ENCODE measurements at places on chromosomes 1 and 21.

- DNase-seq, result no peak
Observed at GRCh38 chr1:72432645-72433267, 150.4 kb upstream of the NEGR1 start.

DNA sequence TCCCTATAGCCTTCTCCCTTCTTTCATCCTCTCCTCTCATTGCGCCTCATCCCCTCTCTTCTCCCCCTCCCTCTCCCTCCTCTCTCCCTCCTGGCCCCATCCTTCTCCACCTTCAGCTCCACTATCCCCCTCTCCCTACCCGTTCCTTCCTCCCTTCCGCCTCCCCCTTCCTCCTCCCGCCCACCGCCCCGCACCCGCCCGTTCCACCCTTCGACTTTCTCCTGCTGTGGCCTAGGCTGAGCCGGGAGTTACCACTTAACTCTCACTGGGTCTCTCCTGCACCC, 1.6 kb downstream of the NPR1 start:
- no peak for DNase-seq

- DNase-seq, result peak; percentile 31
Observed at GRCh38 chr1:52751589-52752483, 25.6 kb downstream of the ZYG11B start.

- no peak for DNase-seq
Observed at GRCh38 chr1:213083112-213083445, 32.0 kb downstream of the RPS6KC1 start.

DNA sequence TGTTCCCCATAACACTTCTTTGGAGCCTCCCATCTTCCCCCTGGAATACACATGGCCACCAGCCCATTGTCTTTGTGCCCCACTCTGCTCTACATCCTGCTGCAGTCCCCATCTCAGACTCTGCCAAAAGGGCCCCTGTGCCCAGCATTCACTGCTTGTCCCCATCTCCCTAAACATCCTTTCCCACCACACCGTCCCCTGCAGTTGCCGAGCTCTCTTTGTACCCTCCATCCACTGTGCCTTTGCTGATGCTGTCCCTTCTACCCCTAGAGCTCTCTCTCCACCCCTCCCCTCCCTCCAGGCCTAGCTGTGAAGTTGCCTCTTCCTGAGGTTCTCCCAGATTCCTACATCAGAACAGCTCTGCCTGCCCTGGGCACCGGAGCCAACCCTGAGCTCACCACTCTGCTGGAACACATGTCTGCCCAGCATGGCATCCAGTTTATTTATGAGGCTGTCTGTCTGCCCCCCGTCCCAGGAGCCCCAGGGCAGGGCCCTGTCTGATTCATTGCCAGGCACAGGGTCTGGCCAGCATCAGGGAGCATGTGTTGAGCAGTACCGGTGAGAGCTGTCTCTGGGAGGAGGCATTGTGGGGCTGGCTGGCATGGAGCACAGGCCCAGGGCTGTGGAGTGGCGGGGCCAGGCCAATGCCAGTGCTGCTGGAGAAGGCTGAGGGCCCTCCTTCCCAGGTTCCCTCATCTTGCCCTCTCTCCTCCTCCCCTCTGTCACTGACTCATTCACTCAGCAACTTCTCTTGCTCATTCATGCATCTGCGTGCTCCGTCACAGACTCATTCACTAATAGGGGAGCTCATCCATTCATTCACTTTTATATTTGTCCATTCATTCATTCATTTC, 28.8 kb downstream of the EDN2 start:
- DNase-seq, result no peak

DNA sequence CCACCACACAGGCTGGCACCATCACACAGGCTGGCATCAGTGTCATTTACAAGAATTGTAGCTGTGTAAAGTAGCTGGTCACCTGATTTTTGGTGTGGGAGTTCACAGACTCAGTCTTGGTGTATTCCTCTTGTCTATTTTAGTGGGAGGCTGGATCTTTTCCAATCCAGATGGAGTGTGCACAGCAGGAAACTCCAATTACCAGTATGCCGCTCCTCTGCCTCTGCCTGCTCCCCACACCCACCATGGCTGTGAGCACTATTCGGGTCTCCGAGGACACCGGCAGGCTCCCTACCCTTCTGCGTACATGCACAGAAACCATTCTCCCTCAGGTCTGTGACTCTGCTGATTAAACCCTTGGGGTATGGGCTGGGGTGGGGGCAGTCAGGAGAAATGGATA, 24.2 kb downstream of the TBX19 start:
- DNase-seq, result no peak

GRCh38 chr1:116246174-116246573, 126.9 kb upstream of the ATP1A1 start:
- no peak for DNase-seq

- DNase-seq, result no peak
Observed at GRCh38 chr21:46607636-46608035, 2.8 kb upstream of the S100B start.

All from fibroblast of skin of left quadriceps (primary cell).